ENCODE measurements at places on chromosomes 3 and 15.

GRCh38 chr3:118912188-118912587 lies 122.5 kb downstream of the IGSF11 start:
- DNase-seq = no peak

GRCh38 chr3:171765511-171765887 lies 44.8 kb downstream of the PLD1 start:
- no peak for DNase-seq

DNA sequence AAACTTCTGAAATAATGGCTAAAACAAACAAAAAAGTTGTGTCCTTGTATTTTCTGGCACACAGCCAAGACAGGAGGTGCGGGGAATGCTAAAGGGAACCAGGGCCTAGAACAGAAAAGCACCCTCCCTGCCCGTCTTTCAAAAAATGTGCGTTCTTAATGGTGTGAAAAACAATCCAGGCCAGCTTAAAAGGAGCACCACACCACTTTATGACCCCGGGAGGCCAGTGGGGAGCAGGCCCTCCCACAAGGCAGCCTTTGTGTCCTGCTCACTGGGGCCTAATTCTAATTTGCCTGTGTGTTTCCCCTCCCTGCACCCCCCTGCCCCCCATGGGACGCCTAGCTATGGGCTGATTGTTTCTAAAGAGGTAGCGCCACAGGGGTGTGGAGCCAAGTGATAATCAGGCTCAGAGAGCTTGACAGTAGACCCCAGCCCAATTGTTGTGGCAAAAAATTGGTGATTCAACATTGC lies 181.4 kb downstream of the GREM1 start:
- DNase-seq = no peak

GRCh38 chr15:38080651-38081275 lies 146.3 kb downstream of the TMCO5A start:
- no peak for DNase-seq

DNA sequence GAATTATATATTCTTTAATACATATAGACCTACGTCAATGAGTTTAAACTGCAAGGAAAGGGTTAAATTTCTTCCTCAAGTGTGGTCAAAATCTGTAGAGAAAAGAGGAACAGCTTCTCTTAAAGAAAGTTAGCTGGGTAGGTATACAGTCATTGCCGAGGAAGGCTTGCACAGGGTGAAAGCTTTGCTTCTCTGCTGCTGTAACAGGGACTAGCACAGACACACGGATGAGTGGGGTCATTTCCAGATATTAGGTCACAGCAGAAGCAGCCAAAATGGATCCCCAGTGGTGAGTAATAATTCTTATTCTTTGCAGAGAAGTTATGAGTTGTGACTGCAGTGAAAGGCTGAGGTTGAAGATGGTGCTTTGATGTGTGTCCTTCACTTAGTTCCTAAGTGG lies at the start of gene CD86:
Gene CD86, plus strand, starts transcription at position 148 of the 400 bp plus-strand sequence. Its CDS starts 128 bp downstream, at position 276.
- DNase-seq = no peak

- peak; percentile 42 for DNase-seq
Measured at GRCh38 chr15:59594493-59594942, 17.1 kb upstream of the GCNT3 start.

DNA sequence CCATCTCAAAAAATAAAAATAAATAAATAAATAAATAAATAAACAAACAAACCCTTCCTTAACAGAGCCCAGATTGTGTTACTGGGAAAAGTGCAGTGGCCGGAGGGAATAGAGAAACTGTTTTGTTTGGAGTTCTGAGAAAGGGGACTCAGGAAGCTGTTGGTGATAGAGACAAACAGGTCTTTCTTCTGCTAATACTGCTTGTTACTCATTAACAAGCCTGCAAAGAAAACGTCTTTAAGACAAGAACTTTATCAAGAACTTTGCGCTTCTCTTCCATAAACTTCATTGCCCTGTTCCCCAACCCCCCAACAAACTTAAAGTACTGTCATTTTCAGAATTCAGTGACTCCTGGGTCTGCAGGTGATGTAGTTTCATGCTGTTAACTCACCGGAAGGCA lies 68.8 kb upstream of the GSK3B start:
- DNase-seq = no peak

- no peak for DNase-seq
Measured at GRCh38 chr3:122230174-122230573, 46.7 kb downstream of the CASR start.
